ENCODE measurements at places on chromosomes 2 and 18. TPM values are rescaled to one million over a fixed set of nuclear protein-coding genes. Genes with fewer than 3 reads are reported as not detected.

Gene SH3RF3
- total RNA-seq: 9.4 TPM

Gene E2F6
- total RNA-seq: 19.5 TPM

Gene NYAP2
- not detected for total RNA-seq

Gene BOLL
- total RNA-seq: not detected

Gene GALNT3
- 0.35 TPM for total RNA-seq

Gene SPDYA
- 0.44 TPM for total RNA-seq
